ENCODE measurements at places on chromosomes 1 and 21.

- DNase-seq: no peak
Measured at GRCh38 chr1:214702556-214702955, 99.6 kb downstream of the CENPF start.

DNA sequence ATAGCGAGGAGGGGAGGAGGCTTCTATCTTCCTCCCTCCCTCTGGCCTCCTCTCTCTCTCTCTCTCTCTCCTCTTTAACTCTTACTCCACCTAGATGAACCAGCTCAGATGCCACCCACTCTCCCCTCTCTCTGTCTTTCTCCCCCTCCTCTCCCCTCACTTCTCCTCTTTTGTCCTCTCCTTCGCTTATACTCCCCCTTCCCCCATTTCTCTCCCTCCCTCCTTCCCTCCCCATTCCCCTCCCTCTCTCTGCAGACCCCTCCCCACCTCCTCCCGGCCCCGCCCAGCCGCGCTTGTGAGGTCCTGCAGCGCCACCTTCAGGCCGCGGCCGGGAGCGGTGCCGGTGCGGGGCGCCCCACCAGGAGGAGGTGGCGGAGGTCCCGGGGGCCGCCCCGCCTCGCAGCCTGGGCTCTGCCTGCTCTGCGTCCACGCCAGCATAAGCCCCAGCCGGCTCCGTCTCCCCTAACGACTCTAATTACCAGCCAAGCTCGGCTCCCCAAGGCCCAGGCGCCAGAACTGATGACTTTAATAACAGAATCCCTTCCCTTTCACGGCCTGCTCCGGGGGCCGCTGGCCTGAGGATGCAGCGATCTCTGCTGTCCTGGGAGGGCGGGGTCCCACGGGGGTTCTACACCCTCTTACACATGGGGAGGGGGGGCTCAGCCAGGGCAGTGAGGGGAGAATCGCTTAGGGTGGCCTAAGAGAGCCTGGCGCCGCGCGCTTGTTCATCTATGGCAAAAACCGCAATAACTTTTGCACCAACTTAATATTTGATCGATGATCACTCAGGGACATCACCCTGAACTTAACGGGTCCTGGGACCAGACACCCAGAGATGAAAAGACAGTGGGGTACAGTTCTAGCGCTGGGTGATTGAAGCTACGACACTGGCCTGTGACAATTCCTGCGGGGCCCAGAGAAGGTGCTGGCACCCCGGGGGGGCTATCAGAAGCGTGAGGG is 637.3 kb downstream of the MATN1 start:
- DNase-seq: no peak

- DNase-seq: no peak
Measured at GRCh38 chr1:104182251-104182650, 432.6 kb downstream of the AMY1C start.

GRCh38 chr1:226983992-226984364 is 43.9 kb downstream of the COQ8A start:
- DNase-seq: no peak

GRCh38 chr1:221217029-221217428 is 337.8 kb downstream of the HLX start:
- no peak for DNase-seq

DNA sequence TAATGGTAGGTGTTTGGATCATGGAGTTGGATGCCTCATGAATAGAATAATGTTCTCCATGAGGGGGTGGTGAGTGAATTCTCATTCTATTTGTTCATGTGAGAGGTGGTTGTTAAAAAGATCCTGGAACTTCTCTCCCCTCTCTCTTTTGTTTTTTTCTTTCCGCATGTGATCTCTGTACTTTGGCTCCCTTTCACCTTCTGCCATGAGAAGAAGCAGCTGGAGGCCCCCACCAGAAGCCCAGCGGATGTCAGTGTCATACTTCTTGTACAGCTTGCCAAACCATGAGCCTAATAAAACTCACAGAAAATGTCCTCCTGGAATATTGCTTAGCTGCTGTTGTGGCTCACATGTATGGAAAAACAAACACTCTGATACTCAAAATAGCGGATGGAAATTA is 1212.3 kb upstream of the NCAM2 start:
- no peak for DNase-seq

GRCh38 chr1:32329931-32330466 is 6.0 kb downstream of the MARCKSL1 start:
- DNase-seq: no peak

DNA sequence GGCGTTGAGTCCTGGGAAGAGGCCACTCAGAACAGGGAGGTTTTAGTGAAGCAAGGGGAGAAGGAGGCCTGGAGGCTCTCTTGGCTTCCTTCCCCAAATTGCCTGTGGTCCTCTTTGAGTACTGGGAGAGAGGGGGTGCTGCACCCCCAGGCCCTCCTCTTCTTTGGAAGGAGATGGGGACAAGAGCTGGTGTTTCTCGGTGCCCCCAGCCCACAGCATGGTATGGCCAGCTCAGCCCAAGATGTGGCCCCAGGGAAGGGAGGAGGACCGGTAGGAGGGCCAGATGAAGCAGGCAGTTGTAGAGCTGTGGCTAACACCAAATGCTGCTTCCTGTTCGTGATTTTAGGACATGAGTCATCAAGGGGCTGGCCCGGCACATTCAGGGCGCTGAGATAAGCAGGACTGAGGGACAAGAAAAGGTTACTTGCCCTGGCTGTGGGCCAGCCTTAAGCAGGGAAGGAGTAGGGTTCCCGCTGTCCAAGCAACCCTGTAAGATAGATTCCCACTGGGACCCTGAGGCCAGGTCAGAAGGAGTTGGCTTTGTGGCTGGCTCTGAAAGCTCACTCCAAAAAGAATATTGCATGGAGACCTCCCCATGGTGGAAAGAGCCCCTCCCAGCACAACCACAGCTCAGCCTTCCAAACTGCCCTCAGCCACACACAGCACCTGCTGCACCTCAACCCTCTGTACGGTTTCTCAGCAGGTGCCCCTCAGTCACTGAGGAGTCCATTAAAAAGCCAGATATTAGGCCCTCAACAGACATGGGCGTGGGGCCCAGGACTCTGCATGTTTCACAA is 4.9 kb upstream of the TNFRSF1B start:
- no peak for DNase-seq

DNA sequence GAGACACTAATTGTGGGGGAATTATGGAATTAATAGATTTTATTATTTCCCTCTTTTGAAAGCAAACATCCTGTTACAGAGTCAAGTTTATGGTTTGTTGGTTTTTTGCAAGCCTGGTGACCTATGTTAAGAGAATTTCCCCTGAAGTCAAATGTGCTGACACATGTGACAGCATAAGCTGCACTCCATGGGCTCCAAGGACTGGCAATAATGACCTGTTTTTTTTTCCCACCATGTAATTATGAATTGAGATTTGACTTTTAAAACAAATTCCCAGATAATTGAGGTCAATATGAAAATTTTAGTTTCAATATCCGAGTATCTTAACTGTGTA is 242.5 kb upstream of the SGIP1 start:
- DNase-seq: no peak

DNA sequence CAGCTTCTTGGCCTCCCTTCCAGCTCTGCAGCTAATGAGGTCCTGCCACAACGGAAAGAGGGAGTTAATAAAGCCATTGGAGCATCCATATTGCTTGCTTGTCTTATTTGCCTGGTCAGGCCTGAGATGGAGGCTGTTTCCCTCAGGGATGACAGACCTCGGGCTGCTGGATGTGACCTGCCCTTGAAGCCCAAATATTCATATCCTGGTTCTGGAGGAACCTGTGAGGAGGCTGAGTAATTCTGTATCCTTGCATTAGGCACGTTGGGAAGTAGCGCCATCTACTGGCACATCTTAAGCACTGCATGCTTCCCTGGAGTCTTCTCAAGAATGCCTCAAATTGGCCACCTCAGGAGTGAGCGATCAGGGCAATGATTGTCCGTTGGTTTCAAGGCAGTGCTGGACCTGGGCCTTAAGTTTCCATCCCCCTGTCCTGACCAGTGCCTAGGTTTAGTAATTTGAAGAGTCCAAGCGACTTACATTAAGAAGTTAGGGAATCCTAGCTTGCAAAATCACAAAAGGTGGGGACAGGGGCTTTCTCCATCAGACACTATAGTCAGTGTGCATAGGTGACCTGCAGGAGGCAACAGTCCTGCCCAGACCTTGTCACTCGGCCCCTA is 13.8 kb upstream of the NASP start:
- DNase-seq: no peak

- no peak for DNase-seq
Measured at GRCh38 chr21:41950941-41951351, 2.9 kb downstream of the C2CD2 start.

DNA sequence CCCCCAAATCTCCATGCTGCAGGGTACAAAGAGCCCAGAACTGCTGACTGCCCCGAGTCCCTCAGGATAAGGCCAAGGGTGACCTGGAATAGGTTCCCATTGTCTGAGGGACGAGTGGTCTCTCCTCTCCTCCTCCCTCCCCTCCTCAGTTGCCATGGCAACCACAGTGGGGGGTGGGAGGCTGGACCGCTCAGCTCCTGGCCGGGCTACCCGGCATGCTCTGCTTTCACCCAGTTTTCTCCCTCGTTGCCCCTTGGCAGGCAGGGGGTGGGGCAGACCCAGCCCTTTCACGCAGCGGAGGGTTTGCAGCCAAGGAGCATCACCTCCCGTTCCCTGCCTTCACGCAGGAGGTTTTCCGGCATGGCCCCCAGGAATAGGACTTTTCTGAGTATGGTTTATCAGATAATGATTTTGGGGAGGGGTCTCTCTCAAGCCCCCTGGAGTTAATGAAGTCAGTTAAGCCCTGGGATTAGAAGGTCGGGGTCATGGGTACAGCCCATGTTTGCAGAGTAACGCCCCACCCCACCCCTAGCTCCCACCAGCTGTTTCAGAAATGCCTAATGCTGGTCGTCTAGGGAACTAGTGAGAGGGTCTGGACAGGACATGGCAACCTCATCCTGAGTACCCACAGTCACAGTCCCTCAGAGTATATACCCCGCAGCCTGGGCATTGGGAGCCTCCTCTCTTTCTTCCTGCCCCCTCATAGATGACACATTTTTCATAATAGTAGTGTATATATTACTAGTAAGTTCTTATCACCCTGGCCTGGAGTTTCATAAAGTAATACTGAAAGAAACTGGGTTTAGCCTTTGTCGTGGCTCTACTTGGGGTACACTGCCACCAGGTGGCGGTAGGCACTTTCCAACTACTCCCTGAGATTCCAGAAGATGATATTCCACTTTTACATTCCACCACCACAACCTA is 20.7 kb downstream of the C1QB start:
- DNase-seq: no peak

- DNase-seq: no peak
Measured at GRCh38 chr1:170698301-170699275, 34.7 kb downstream of the PRRX1 start.

DNA sequence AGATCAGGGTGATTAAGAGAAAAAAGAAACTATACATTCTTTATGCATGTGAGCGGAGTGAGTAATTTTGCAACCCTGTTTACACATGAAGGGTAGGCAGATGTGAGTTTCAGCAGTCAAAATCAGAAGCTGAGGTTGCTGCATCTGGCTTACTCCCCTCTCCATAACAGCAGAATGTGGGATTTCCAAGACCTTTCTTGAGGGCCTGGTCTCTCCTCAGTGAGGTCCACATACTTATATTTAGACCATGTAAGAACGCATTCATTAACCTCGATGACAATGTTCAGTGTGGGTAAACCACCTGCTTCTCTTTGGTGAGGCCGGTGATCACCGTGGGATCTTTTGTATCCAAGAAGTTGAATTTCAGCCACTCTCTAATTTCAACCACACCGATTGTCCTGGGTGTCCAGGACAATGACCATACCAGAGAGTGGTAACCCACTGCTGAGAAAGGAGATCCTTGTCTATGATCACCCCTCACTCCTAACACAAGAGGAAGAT is 18.7 kb upstream of the RAP1A start:
- no peak for DNase-seq

- DNase-seq: no peak
Measured at GRCh38 chr1:23601968-23602876, 42.9 kb upstream of the ID3 start.

- DNase-seq: no peak
Measured at GRCh38 chr1:95216292-95216990, 17.6 kb upstream of the RWDD3 start.

GRCh38 chr1:90561911-90562310 is 155.2 kb downstream of the BARHL2 start:
- DNase-seq: no peak

- no peak for DNase-seq
Measured at GRCh38 chr1:96698342-96698983, 23.1 kb upstream of the PTBP2 start.

- no peak for DNase-seq
Measured at GRCh38 chr1:60848583-60849188, 233.7 kb upstream of the NFIA start.

GRCh38 chr1:9659328-9659727 is 7.8 kb downstream of the PIK3CD start:
- DNase-seq: no peak

DNA sequence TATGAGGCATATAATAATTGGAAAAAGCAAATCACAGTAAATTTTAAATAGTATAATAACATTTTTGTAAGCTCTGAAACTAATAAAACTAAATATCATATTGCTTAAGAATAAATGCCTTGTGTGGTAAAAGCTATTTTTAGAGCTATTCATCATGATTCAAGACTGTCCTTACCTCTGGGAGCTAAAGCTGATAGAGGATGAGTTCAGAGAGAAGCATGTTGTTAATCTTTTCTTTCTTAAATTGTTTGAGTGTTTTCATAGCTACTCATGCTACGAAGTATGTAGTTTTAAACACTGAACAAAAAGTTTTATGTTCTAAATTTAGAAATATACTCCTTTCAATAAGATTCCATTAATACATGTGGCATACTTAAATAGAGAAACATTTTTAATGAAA is 30.5 kb downstream of the IFI16 start:
- no peak for DNase-seq

- DNase-seq: no peak
Measured at GRCh38 chr1:233355841-233356704, 28.5 kb downstream of the MAP3K21 start.

DNA sequence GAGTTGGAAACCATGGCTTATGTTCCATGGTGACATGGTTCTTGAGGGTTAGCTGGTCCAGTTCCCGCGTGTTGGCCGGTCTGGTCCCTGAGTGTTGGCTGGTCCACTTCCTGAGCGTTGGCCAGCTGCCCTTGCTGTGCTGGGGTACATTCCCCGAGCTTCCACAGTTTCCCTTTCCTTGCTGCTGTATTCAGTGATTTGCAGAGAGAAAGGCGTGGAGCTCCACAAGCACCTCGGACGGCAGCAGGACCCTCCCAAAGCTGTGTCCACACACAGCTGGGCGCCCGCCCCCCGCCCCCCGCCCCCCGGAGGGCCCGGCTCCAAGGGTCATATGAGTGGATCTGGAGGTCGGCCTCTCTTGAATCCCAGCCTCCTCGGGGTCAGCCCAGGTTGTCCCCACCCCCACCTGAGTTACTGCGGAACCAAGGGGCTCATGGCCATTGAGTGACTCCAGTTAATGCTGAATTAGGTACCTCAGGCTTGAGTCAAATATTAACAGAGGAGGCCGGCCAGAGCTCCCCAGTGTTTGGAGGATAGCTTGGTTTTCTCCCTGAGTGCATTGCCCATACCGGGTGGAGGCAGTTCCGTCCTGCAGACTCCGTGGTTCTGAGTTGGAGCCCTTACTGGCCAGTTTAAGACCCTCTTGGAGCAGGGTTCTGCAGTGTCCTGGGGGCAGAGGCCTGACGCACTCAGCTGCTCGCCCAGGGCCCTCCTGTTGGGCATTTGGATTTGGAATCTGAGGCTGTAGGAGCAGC is 18.4 kb downstream of the COL18A1 start:
- peak; percentile 34 for DNase-seq

- DNase-seq: no peak
Measured at GRCh38 chr1:194600716-194601115, 1414.3 kb upstream of the B3GALT2 start.

All from RWPE2 (cell line).